ENCODE measurements at places on chromosomes 5 and 9. TPM values are rescaled to one million over a fixed set of nuclear protein-coding genes. Genes with fewer than 3 reads are reported as not detected.

The IRX2 gene
- total RNA-seq: not detected

The FBP1 gene
- 14.0 TPM for total RNA-seq

The GPX3 gene
- total RNA-seq: not detected

The LECT2 gene
- not detected for total RNA-seq

The RETREG1 gene
- total RNA-seq: 2.1 TPM

The PRDM9 gene
- not detected for total RNA-seq

The OR1Q1 gene
- not detected for total RNA-seq

The AGPAT2 gene
- 12.0 TPM for total RNA-seq

The IL5 gene
- total RNA-seq: not detected

The CNTLN gene
- 0.63 TPM for total RNA-seq

The PCDHGA10 gene
- 0.61 TPM for total RNA-seq

The CHMP5 gene
- total RNA-seq: 24.0 TPM

The RNF224 gene
- total RNA-seq: not detected

The TJP2 gene
- total RNA-seq: 10.0 TPM

The GOLM1 gene
- total RNA-seq: 24.4 TPM

Measured in natural killer cell (primary cell).